ENCODE measurements at places on chromosomes 6 and 20.
A peak's percentile ranks its signal among the peaks of the same experiment; 100 is the strongest.

DNA sequence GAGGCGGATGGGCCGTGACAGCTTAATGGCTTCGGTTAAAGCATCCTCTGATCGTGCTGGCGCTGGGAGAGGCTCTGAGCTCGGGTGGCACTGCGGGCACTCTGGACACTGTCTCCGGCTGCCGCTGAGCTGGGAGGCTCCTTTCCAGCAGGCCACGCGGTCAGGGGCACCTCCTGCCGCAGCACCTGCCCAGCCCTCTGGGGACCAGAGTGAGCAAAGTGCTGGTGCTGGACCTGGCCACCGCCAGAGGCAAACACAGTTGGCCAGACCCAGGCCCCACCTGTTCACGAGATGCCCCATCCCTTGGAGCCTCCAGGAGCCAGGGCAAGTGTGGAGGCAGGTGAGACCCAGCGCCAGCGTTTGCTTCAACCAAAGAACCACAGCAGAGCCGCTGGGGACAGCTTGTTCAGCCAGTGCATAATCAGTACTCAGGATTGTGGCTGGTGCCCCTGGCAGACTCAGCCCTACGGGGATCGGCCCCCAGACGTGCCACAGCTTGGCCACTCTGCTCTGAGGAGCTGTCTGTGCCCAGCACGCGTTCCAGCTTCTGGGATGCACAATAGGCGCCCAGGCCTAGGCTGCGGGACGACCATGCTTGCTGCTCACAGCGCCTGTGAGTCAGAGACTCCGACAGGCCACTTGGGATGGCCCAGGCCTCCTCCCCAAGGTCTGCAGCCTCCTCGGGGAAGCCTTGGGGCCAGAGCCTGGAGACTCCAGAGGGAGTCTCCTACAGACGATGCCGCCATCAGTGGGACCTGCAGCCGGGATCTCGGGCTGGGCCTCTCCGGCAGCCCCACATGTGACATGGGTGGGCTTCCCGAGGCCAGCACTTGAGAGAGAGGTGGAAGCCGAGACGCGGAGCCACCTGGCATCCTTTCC, 38.2 kb upstream of the SLCO4A1 start:
- DNase-seq, result no peak

- no peak for DNase-seq
These were observed 6.8 kb upstream of the PI16 start for GRCh38 chr6:36947570-36948351.

GRCh38 chr20:52294106-52294628, 102.6 kb upstream of the ZFP64 start:
- no peak for DNase-seq

DNA sequence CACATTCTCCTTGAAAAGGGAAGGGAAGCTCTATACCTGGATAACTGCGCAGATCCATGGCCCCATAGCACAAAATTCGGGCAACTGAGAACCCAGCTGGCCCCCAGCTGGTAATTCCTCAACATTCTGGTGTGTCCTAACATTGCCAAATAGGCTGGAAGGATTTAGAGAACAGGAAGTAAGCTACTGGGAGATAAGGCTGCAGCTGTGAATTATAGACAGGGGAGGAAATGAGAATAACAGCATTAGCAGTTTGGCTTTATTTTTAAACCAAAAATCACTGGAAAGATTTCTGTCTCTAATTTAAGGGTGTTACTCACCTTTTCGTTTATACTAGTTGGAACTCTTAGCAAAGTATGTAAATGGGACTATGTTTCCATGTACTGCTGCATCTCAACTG, 97.2 kb downstream of the TULP4 start:
- DNase-seq, result no peak

DNA sequence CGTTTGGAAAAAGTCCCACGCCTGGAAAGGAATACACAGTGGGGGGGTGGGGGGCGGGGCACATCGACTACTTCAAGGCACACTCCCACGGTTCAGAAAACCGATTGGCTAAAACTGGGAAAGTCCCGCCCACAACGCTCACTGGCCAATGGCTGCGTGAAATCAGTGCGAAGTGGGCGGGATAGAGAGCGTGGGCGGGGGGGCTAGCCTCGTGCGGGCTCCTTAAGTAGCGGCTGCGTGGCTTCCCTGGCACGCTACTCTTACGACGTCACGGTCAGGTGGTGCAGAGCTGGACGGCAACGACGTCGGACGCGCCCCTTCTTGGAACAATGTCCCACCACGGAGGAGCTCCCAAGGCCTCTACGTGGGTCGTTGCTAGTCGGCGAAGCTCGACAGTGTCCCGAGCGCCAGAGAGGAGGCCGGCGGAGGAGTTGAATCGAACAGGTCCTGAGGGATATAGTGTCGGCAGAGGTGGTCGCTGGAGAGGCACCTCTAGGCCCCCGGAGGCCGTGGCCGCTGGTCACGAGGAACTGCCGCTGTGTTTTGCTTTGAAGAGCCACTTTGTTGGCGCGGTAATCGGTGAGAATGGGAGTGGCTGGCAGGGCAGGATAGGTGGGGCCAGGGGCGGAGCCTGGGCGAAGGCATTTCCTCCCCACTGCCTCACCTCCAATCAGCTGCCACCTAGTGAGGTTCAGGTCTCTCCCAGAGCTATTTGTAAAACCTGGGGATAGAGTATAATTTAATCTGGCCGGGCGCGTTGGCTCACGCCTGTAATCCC, at the start of gene DDX43:
Gene DDX43 (plus strand): TSS at position 252 of the 778 bp plus-strand sequence. CDS start 78 bp downstream, at position 330.
- DNase-seq, result peak; percentile 34
